Astrocyte (in vitro differentiated cells and primary cell): ENCODE measurements at places on chromosomes 4 and X. TPM values are rescaled to one million over a fixed set of nuclear protein-coding genes. Genes with fewer than 3 reads are reported as not detected.

GRCh38 chr4:71307729-71308128, 31.1 kb upstream of the SLC4A4 start:
- DNase-seq, result no peak

Gene BEX1
- total RNA-seq, result 15.5 and 16.6 TPM in 2 replicates

DNA sequence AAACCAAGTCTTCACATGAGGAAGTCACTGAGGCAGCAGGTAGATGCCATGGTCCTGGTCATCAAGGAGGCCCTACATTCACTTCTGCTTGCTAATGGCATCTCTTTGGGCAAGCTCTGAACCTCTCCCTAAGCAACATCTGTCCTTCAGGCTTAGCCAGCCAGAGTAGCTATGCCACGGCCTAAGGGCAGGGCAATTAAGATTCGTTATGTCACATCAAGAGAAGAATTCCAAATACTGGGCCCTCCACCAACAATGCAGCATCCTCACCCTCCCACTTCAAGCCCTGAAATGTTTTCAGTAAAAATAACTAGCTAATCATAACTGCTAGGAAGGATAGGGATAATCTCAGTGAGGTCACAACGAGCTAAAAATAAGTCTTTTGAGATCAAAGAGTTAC, 120.7 kb upstream of the HCCS start:
- DNase-seq, result no peak

Gene FREM3
- not detected in 2 replicates for total RNA-seq

DNA sequence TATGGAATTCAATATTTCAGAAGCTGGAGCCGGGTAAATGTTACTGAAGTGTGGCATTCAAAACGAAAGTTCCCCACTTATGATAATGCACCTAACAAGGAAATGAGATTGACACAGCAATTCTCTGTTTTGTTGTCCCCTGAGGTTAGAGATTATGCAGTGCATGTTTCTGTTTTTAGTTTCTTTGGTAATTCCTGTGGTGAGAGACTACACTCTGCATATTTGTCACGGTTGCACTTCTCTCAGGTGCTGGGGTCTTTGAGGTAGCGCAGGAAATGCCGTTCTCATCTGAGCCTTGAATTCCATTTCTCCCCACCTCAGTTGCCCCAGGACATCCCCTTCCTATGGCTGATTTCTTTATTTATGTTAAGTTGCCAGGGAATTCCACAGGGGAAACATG, 15.3 kb upstream of the BEND4 start:
- no peak for DNase-seq

Gene ARHGAP10
- total RNA-seq, result 23.4 and 28.0 TPM in 2 replicates

GRCh38 chr4:94063084-94063483, 144.6 kb upstream of the SMARCAD1 start:
- DNase-seq, result no peak

DNA sequence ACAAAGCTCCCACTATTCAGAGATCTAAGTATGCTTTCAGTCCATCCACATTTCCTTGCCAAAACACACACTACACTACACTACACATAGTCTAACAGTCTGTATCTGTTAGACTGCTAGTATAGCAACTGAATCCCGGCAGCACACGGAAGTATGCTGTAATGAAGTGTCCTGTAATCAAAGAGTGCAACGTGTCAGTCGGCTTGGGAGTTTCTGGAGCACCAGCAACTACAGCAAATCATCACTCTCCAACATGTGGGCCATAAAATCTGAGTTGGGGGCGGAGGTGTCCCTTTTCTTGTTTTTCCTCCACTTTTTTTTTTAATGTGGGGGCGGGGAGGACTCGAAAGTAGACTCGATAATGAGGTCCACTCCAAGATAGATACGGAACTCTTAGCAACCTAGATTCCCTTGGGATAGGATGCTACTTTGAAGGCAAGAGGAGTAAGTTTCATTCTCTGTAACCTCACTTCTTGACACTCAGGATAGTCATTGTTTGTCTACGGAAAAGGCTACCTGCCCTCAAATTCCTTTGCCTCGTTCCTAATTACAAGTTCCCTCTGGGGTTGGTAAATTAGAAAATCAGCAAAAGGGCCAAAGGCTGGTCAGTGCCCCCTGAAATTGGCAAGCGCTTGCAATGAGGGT, 722 bp downstream of the SLC10A7 start:
- peak; percentile 76 for DNase-seq

DNA sequence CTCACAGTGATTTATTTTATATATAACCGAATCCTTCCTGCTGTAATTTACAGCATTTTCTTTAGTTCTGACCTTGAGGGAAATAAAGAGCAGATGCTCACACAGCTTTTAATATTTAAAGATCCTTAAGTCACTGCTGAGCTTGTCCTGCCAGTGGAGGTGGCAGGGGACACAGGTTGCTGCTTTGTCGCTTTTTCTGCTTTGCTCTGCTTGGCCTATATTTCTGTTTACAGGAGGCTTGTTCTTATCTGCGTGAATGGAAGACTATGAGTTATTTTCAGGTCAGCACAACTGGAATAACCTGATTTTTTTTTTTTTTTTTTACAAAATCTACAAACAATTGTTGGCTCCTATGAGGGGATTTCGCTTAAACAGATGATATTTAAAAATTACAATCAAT, 2.3 kb downstream of the TXK start:
- no peak for DNase-seq

DNA sequence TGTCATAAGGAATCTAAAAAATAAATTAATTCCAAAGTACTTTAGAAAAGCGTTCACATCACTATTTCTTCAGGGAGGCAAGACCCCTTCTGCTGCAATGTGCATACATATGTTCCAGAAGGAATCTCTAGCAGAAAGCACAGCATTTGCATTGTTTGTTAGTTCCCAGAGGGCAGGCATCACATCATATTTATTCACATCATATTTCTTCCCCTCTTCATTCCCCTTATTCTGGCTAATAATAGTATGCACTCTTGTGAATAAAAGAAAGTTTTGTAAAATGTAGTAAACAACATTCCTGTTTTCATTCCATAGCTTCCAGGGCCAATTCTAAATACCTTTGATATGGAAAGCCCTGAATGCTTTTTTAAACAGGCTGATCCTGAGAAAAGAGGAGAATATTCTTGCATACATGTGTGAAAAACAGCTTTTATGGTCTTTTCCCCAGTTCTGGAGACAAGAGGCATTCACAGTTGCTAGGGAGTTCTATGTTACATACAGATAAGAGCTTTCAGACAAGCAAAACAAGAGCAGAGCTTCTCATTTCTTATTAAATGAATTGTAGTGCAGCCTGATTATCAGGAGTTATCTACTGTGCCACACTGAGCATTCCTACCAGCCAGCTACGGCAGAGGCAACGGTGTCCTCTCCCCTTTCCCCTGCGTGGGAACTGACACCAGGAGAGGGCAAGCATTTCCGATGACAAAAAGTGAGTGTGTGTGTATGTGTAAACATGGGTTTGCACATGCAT, 15.2 kb downstream of the GATB start:
- DNase-seq, result peak; percentile 6

DNA sequence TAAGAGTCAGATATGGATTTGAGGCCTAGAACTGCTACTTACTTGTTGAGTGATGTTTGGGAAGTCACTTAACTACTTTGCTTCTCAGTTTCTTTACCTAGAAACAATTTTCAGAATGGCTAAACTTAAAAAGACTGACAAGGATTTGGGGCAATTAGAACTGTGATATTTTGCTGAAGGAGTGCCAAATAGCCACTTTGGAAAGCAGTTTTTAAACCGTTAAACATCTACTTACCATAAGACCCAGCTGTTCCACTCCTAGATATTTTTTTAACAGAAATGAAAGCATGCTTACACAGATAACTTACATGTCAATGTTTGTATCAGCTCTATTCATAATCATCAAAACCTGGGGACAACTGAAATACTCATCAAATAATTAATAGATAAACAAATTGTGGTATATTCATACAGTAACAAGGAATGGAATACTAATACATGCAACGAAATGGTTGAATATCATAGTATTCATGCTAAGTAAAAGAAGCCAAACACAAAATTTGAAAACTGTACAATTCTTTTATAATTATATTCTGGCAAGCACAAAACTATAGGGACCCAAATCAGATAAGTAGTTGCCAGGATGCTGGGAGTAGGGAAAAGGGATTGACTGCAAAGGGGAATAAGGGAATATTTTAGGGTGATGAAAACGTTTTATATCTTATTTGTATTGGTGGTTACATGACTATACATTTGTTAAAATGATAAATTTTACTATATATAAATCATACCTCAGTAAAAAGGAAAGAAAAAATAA, 24.0 kb downstream of the RPA4 start:
- no peak for DNase-seq

- DNase-seq, result no peak
Measured at GRCh38 chr4:8913121-8913857, 41.6 kb upstream of the HMX1 start.

Gene ASB12
- total RNA-seq, result 0.16 TPM in 1 of 2 replicates, not detected in the other

DNA sequence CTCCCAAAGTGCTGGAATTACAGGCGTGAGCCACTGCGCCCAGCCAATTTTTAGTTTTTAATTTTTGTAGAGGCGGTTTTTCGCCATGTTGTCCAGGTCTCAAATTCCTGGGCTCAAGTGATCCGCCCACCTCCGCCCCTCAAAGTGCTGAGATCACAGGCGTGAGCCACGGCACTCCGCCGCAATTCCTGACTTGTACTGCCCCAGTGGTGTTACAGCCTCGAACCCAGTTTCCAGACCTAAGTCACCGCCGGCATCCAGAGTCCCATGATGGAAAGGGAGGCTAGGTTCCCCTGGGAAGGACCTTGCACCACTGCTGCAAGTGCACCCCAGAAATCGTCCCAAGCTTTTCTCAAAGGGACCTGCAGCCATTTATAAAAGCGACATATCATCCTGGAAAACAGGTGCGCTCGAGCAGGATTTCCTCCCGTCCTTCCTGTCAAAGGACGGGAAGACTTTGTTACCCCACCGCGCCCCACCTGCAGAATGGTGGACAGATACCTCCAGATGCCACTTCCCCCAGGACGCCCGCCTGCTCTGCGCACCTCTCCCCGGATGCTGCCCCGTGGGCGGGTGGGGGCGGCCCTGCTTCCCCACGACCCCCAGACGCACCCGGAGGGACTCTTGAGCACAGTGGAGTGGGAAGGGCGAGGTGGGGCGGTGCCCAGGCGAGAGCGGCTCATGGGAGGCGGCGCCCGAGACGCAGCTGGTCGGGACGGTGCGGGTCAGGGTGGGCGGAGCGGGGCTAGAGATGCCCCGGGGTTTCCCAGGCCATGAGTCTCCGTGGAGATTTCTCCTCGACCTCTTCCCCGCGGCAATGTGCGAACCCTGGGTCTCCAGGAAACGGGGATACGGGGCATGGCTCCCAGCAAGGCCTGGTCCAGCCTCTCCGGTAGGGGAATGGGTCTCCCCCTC, 947 bp upstream of the RPL10 start:
- DNase-seq, result peak; percentile 25

DNA sequence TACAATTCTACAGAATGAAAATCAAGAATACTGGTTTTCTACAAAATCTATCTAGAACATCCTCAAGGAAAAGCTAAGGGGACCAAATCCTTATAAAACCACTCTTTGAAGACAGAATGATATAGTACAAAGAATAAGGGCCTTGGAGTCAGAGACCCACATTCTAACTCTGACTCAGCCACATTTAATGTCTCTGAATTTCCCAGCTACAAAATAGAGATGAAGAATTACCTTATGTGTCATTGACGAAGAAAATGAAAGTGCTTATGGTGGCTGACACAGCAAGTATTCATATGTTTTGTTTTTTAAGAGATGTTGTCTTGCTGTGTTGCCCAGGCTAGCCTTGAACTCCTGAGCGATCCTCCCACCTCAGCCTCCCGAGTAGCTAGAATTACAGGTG, 35.9 kb upstream of the CXorf38 start:
- DNase-seq, result peak; percentile 1

- peak; percentile 89 for DNase-seq
Measured at GRCh38 chr4:139528377-139529005, 27.5 kb downstream of the SETD7 start.

Gene RPS6KA6
- total RNA-seq, result 7.1 and 8.5 TPM in 2 replicates

DNA sequence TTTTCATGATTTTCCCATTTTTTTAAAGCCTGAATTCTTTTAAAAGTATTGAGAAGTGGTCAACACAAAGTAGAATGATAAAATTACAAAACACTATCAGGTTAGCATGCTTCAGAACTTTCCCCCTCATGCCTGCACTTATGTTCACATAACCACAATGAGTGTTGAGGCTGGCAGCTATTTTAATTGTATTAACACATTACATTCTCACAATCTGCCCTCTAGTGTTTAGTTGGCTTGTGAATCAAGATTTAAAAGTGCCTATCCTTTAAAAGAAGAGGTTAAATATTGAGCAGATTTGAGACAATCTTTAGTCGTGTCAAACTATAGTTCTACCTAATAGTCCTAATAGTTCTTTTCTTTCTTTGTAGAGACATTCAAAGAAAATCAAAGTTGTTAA, 93.6 kb upstream of the NAP1L5 start:
- DNase-seq, result peak; percentile 59

GRCh38 chrX:40736170-40736505, 796 bp upstream of the MED14 start:
- DNase-seq, result no peak

Gene FNIP2
- total RNA-seq, result 18.4 and 18.5 TPM in 2 replicates
